ENCODE measurements at places on chromosomes 12 and 14.
A peak's percentile ranks its signal among the peaks of the same experiment; 100 is the strongest.

DNA sequence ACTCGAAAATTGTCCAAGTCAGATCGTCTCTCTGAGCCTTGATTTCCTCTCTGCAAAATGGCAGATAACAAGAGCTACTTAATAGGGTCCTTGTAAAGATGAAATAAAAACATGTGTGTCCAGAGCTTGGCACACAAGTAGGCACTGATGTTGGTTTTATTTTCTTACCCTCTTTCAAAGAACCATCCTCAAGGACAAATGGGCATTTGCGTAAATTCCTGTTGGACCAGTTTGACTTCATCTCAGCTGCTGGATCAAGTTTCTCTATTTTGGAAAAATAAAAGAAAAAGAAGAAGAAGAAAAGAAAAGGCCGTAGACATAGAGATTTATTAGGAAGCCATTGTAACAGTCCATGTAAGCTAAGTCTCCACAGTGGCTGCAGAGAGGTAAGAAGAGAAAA is 47.2 kb downstream of the MAP1LC3B2 start:
- no peak for DNase-seq

DNA sequence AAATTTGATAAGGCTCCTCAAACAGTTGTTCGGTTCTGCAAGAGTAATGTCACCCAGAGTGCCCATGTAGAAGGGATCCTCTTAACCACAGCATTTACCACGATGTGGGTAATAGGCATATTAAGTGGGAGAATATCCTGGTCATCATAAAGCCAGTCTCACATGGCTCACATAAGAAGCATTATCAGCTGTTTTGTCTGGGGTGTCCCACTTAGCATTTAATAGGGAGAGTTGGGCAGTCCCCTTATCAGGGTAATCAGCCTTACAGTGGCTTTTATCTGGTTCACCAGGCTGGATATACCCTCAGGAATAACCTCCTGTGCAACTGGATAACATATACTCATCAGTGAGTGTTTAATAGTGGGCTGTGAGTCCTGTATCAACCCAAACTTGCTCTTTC is 12.9 kb upstream of the TMEM263 start:
- DNase-seq, result no peak

- no peak for DNase-seq
Observed at GRCh38 chr12:5276327-5276880, 155.5 kb upstream of the NTF3 start.

DNA sequence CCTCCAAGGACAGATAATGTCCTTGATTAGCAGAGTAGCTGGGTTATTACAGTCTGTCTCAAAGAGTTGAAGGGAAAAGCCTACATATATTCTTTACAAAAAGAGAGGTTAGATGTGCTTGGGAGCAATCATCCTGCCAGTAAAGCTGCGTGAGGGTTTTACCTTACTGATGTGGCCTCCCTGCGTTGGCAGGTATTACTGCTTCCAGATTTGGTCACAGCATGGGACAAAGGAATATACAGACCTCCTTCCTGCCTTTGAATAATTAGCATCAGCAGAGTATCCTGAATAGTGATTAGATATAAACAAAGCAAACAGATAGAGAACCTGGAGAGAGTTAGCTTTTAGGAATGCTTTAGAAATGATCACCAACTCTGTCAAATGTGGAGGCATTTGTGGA is 69.6 kb downstream of the TMTC2 start:
- no peak for DNase-seq

DNA sequence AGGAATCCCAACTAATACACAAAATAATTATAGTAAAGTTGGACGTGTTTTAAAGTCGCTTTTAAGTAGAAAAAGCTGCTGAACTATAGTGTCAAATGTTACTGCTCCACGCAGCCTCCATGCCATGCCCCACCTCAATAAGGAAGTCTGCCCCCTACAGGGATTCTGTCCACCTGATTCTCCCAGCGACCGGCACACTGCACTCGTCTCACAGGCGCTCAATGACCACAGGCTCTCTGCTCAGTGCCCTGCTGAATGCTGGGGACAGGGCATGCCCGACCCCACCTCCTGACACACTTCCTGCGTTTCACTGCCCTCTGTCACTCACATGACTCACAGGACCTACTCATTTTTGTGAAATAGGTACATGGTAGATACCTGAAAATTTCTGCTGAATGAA is 48.9 kb downstream of the BDKRB1 start:
- no peak for DNase-seq

GRCh38 chr12:125024949-125025563 is 31.6 kb downstream of the BRI3BP start:
- no peak for DNase-seq

GRCh38 chr14:103880348-103881267 is 33.2 kb upstream of the PPP1R13B start:
- no peak for DNase-seq

- no peak for DNase-seq
Observed at GRCh38 chr12:127389923-127390322, 877.0 kb upstream of the TMEM132C start.

DNA sequence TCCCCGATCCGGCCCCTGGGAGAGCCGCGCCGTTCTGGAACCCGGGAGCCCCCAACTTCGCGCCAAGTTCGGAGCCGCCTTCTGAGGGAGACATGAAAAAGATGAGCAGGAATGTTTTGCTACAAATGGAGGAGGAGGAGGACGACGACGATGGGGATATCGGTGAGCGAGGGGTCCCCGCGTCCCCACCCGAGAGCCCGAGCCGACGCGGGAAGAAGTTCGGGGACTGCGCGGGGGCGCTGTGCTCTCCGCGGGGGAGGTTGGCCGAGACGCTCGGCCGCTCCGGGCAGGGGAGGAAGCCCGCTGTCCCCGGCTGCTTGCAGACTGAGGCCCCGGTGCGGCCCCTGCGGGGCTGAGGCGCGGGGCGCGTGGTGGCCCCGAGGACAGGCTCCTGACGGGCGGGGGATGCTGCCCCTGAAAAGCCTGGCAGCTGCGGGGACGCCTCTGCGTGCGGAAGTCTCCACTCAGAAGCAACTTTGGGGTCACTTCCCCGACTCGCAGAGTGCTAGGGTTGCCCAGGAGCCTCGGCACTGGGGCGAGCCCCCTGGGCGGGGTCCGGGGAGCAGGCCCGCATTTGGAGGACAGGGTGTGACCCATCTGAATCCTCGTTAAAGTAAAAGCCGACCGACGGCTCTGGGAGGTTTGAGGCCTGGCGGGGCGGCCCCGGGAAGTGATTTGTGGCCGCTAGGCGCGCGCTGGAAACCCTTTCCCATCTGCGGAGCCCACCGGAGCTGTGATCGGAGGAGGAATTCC is 511 bp downstream of the ANO6 start:
- DNase-seq, result no peak

GRCh38 chr14:104843006-104843405 is 22.1 kb upstream of the CEP170B start:
- DNase-seq, result no peak

DNA sequence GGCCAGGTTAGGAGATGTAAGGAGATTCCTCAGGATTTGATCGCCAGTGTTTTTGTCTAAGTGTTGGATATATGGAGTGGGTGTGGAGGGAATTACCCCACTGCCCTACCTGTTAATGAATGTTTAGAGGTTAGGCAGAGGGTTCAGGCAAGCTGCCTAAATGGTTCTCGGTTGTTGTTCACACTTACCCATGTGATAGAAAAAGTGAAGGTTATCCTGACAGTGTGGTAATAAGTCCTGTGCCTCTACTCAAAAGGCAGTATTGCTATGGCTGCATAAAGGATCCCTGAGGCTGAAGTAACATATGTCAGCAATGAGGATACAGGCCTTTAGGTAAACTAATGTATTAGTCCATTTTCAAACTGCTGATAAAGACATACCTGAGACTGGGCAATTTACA is 112.0 kb downstream of the GPHN start:
- DNase-seq, result no peak

DNA sequence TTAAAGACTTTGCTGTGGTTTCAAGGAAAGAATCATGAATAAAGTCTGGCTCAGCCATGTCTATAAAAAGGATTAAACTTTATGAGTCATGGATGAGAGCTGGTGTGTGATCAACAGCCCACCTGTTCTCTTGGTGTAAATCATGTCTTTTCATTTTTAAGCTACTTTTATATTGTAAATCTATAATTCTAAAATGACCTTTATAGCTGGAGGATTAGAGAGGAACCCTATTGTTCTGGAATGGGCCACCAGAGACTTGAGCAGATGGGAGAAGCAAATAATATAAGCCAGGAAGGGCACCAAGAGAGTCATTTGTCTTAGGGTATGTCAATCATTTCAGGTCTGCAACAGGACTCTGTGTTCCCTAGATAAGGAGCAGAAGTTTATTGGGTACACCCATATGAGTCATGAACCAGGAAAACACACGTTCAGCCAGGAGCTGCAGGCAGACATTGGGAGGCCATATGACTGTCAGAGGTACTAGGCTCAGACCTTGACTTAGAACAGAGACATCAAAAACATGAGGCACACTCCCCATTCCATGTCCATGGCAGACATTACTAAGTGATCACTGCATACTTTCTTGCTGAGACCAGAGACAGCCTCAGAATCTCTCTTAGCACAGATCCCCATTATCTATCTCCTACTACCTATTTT is 49.3 kb downstream of the NDUFA12 start:
- DNase-seq, result peak; percentile 58

- no peak for DNase-seq
Observed at GRCh38 chr12:79322905-79323304, 367.9 kb downstream of the PAWR start.

DNA sequence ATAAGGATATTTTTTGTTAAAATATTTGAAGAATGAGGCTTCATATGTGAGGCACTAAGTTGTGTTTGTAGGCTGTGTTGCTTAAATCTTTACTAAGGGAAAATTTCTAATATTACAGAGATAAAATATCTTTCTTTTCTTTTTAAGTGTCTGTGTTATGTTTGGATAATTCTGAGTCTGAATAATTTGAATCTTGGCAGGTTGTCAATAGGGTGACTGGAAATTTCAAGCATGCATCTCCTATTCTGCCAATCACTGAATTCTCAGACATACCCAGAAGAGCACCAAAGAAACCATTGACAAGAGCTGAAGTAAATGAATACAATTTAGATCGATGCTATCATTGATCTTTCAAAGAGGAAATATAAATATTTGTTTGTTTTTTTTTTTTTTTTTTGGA is 29.4 kb downstream of the TMPO start:
- no peak for DNase-seq

DNA sequence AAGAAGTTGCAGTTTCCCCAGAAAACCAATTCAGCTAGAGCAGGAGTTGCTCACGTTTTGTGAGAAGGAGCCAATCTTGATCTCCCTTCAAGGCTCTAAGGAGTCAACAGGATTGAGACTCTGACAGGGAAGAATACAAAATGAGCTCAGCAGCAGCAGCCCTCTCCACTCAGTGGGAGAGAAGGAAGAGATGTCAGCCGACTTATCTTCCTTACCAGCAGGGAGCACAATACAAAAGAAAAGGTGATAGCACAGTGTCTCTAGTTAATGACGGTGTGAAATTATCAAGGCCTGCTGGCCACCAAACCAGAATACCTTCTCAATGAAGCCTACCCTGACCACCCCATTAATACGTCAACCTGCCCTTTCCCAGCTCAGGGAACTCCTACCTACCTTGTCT is 223.6 kb upstream of the TMPO start:
- DNase-seq, result no peak

GRCh38 chr12:89768586-89769482 is 60.2 kb upstream of the ATP2B1 start:
- peak; percentile 3 for DNase-seq

DNA sequence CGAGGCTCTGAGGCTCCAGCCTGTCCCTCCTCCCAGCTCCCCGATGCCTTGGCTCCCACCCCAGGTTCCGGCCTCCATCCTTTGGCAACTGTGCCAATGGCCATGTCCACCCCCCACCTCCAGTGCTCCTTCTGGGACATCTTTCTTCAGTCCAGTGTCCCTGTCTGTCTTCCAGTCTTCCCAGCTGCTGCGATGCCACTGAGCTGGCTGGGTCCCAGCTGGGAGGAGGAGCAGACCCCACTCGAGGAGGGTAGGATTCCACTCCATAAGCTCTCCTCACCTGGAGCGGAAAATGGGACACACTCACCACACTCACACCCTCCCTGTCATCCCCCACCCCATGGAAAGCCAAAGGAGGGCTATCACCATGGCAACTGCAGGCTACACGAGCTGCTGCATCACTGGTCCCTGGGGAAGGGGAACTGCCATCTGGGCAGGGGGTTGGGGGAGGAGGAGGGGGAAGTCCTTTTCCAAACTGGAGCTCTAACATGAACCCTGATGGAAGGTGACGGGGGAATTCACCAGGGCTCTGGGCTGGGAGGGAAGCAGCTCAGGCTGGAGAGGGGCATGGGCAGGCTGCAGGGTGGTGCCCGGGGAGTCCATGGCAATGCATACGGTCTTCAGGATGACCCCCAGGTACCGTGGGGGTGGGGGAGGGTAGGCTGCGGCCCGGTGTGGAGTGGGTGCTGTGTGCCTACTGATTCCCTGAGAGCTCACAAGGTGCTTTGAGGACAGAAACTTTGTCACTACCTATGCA is 94.3 kb downstream of the LRRC74A start:
- DNase-seq, result no peak

- DNase-seq, result no peak
Observed at GRCh38 chr14:28382444-28383190, 384.0 kb upstream of the FOXG1 start.

DNA sequence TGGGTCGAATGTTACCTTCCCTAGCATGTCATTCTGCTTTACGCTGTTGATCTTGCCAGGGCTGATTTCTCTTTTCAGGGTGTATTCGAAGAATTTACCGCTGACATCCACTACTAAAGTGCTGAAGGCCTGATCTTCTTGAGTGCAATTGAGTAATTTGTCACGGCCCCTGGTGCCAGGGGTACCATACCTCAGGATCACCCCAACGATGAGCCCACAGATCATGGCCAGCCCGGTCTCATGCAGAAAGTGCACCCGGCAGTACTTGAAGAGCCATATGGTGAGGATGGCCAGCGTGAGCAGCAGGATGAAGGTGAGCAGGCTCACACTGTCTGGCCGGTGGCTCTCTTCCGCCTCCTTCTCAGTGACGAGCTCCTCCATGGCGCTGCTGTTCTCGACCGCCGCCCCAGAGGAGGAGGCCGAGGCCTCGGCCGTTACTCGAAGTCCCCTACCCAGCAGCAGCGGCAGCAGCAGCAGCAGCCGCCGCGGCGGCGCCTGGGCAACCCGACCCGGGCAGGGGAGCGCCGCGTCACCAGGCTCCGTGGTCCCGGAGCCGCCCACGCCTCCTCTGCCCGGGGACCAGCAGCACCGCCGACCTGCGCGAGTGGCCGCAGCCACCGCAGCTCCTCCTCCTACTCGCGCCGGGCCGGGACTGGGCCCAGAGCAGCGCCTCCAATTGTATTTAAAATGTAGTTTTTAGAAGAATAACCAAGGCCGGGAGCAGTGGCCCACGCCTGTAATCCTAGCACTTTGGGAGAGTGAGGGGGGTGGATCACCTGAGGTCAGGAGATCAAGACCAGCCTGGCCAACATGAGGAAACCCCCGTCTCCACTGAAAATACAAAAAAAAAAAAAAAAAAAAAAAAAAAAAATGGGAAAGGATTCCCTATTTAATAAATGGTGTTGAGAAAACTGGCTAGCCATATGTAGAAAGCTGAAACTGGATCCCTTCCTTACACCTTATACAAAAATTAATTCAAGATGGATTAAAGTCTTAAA is 58.5 kb upstream of the TMPO start:
- no peak for DNase-seq

GRCh38 chr12:52369211-52369610 is 1.9 kb upstream of the KRT85 start:
- DNase-seq, result no peak

Data from hematopoietic multipotent progenitor cell treated with erythropoietin and hydrocortisone succinate and interleukin-3 and kit ligand, for 15 days (in vitro differentiated cells).